Type B pancreatic cell (in vitro differentiated cells): ENCODE measurements at places on chromosomes 4 and X. TPM values are rescaled to one million over a fixed set of nuclear protein-coding genes. Genes with fewer than 3 reads are reported as not detected.

GRCh38 chr4:140131675-140132229 lies 22.2 kb downstream of the MAML3 start:
- peaks cover 8% of the 10 kb centered on the region for H3K36me3 ChIP-seq
- H3K4me3 ChIP-seq, result no peak overlapping the region
- H3K27ac ChIP-seq, result no peak overlapping the region
- no peaks in the 10 kb centered on the region for H3K27me3 ChIP-seq
- DNase-seq, result no peak

DNA sequence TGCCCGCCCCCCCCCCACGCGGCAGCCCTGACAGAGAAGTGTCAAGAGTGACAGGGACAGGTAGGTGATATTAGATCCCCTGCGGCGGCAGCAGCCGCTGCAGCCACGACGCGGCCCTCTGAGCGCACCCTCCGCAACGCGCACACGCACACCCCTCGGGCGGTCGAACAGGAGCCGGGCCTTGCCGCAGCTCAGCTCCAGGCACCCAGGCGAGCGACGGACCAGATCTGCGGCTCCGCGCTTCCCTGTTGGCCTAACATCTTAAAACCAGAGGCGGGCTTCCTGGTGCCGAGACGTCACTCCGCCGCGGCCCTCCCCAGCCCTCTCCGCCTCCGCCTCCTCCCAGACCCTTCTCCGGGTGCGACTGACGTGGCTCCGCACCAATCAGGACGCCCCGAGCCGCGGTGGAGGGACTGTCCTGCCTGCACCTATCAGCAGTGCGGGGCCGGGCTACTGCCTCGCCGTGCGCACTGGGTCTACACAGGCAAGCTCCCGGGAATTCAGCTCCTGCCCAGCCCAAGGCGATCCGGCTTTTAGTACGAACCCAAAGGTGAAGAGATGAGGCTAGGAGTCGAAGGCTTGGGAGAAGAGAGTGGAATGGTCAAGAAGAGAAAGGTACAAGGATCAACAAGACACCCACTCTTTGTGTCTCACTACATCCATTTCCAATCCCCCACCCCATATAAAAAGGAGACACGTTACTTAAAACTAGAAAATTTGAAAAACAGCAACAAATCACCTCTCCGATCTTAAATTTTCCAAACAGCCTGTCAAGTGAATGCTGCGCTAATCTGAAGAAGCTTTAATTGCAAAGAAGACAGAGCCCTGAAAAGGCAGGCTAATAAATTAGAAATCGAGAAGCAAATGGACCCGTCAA lies at the start of gene PITX2:
Gene PITX2 (minus strand): TSS at position 237 of the 877 bp plus-strand sequence. CDS start 617 bp downstream, outside the sequence.
- H3K27me3 ChIP-seq, result peaks cover 100% of the 10 kb centered on the region
- peak; percentile 97 for DNase-seq
- H3K36me3 ChIP-seq, result peaks cover 8% of the 10 kb centered on the region

The MED12 gene
- 44.1 and 77.2 TPM in 2 replicates for total RNA-seq

- peaks cover 19% of the 10 kb centered on the region for H3K36me3 ChIP-seq
- peak overlapping the region; percentile 80 for H3K4me3 ChIP-seq
These were observed 12.5 kb downstream of the RFC1 start for GRCh38 chr4:39353478-39354253.

The ZNF732 gene
- total RNA-seq, result 1.7 and 2.7 TPM in 2 replicates

GRCh38 chr4:150033081-150033480 lies 45.2 kb upstream of the DCLK2 start:
- peaks cover 3% of the 10 kb centered on the region for H3K36me3 ChIP-seq
- no peak overlapping the region for H3K27ac ChIP-seq
- no peaks in the 10 kb centered on the region for H3K27me3 ChIP-seq
- DNase-seq, result no peak
- H3K4me3 ChIP-seq, result no peak overlapping the region
- peaks cover 9% of the 10 kb centered on the region for H3K4me1 ChIP-seq

DNA sequence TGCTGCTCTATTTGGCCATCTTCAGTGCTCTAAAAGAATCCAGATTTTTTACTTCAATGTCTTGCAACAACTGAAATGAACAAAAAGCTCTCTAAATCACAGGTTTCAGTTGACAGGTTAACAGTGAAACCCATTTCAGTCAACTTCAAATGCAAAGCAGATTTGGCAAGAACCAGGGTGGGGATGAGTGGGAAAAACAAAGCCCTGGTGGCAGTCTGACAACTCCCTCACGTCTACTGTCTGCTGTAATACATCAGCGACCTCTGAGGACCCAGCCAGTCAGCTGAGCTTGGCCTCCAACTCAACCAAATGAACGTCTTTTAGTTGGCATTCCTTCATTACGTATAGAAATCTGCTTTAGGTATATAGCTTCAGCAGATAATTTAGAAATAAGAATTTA lies 95.8 kb downstream of the COL25A1 start:
- no peak overlapping the region for H3K27ac ChIP-seq
- H3K4me3 ChIP-seq, result no peak overlapping the region
- H3K27me3 ChIP-seq, result peaks cover 9% of the 10 kb centered on the region

The SCRG1 gene
- total RNA-seq, result 0.17 TPM in 1 of 2 replicates, not detected in the other

DNA sequence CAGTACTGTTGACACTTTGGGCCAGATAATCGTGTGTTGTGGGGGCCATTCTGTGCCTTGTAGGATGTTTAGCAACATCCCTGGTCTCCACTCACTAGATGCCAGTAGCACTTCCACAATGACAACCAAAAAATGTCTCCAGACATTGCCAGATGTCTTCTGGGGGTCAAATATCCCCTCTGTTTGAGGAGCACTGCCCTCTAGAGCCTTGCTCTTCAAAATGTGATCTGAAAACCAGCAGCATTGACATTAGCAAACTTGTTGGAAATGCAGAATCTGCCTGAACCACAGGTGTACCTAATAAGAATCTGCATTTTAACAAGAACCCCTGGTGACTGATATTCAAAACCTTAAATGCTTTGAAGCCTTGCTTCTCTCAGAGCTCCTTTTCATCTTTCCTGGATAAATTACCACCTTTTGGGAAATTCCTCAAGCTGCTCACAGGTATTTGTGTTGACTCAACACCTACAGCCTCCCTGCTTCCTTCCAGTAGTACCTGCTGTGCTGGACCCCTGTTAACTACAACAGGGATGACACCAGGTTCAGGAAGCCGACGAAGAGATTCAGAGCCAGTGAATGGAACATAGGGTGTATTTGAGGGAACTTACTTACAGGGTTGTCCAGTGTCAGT lies 459.0 kb upstream of the NR3C2 start:
- H3K4me3 ChIP-seq, result no peak overlapping the region
- H3K36me3 ChIP-seq, result no peaks in the 10 kb centered on the region
- H3K27me3 ChIP-seq, result no peaks in the 10 kb centered on the region
- H3K27ac ChIP-seq, result no peak overlapping the region
- DNase-seq, result no peak

The VCX2 gene
- total RNA-seq, result not detected in 2 replicates

DNA sequence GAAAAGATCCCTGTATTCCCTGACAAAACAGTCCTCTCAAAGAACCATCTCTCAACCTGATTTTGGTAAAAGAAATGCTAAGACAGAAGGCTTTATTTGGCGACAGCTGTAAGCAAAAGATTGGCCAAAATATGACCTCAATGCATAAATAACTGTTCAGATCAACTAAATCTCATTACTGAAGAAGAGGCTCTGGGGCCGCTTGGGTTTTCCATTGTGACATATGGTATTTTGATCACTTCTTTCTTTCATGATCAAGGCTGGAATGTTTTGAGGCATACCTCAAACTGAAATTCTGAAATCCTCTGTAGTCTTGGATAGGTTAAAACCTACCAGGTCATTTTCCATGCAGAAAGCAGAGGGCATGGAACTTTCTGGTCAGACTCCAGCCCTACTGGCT lies 106.3 kb downstream of the C4orf51 start:
- H3K4me1 ChIP-seq, result no peaks in the 10 kb centered on the region
- no peak overlapping the region for H3K4me3 ChIP-seq
- DNase-seq, result no peak
- no peak overlapping the region for H3K27ac ChIP-seq
- no peaks in the 10 kb centered on the region for H3K27me3 ChIP-seq
- peaks cover 23% of the 10 kb centered on the region for H3K36me3 ChIP-seq

- peaks cover 6% of the 10 kb centered on the region for H3K27me3 ChIP-seq
- DNase-seq, result no peak
- no peak overlapping the region for H3K4me3 ChIP-seq
- H3K27ac ChIP-seq, result no peak overlapping the region
These were observed 34.6 kb upstream of the SFRP2 start for GRCh38 chr4:153823483-153823882.

GRCh38 chrX:19743386-19743785 lies 144.0 kb downstream of the SH3KBP1 start:
- no peaks in the 10 kb centered on the region for H3K36me3 ChIP-seq
- H3K4me1 ChIP-seq, result no peaks in the 10 kb centered on the region
- H3K27ac ChIP-seq, result no peak overlapping the region

- H3K4me1 ChIP-seq, result no peaks in the 10 kb centered on the region
- no peak for DNase-seq
- H3K36me3 ChIP-seq, result no peaks in the 10 kb centered on the region
- H3K4me3 ChIP-seq, result no peak overlapping the region
- H3K27ac ChIP-seq, result no peak overlapping the region
- H3K27me3 ChIP-seq, result no peaks in the 10 kb centered on the region
These were observed 259.0 kb upstream of the TRPC5 start for GRCh38 chrX:112341598-112341997.

DNA sequence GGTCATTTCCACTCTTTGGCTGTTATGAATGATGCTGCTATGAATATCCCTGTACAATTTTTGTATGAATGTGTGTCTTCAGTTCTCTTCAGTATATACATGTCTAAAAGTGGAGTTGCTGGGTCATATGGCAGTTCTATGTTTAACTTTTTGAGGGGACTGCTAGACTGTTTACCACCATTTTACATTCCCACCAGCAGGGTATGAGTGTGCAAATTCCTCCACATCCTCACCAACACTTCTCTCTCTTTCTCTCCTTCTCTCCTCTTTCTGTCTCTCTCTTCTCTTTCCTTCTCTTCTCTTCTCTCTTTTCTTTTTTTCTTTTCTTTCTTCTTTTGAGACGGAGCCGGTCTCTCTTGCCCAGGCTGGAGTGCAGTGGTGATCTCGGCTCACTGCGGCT lies 7.8 kb downstream of the WWC2 start:
- H3K4me3 ChIP-seq, result no peak overlapping the region
- H3K4me1 ChIP-seq, result peaks cover 7% of the 10 kb centered on the region
- H3K27ac ChIP-seq, result no peak overlapping the region
- H3K27me3 ChIP-seq, result no peaks in the 10 kb centered on the region
- no peak for DNase-seq
- H3K36me3 ChIP-seq, result no peaks in the 10 kb centered on the region

The KCTD8 gene
- 0.85 and 0.88 TPM in 2 replicates for total RNA-seq

The CXCL10 gene
- total RNA-seq, result 0.31 and 0.60 TPM in 2 replicates

- no peak overlapping the region for H3K4me3 ChIP-seq
- no peaks in the 10 kb centered on the region for H3K36me3 ChIP-seq
- H3K27ac ChIP-seq, result no peak overlapping the region
These were observed 23.3 kb downstream of the ARHGAP24 start for GRCh38 chr4:85498068-85498733.

DNA sequence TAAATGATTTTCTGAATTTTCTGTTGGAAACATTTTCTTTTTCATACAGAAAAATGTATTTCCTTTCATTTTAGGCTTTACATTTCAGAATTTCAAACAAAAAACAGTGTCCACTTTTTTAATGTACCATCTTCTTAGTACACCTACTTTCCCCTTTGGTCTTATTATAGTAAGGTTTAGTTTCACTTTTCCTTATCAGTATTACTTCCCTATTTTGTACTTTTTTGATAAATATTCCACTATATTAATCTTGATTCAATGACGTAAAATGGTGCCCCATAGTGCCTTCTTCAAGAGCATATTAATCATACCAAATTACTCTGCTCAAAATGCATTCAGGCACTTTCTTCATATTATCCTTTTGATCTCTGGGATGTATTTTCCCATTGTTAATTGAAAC lies 52.5 kb downstream of the BANK1 start:
- no peaks in the 10 kb centered on the region for H3K4me1 ChIP-seq
- no peak overlapping the region for H3K27ac ChIP-seq
- no peaks in the 10 kb centered on the region for H3K36me3 ChIP-seq
- no peaks in the 10 kb centered on the region for H3K27me3 ChIP-seq

The TCEAL7 gene
- total RNA-seq, result 6.2 and 16.4 TPM in 2 replicates

GRCh38 chr4:183806341-183806740 lies 98.8 kb upstream of the STOX2 start:
- no peak overlapping the region for H3K4me3 ChIP-seq
- no peak overlapping the region for H3K27ac ChIP-seq
- H3K4me1 ChIP-seq, result peaks cover 4% of the 10 kb centered on the region
- no peak for DNase-seq
- peaks cover 3% of the 10 kb centered on the region for H3K27me3 ChIP-seq
